NCI-H226 (cell line): ENCODE measurements at places on chromosomes 16 and 17.
A peak's percentile ranks its signal among the peaks of the same experiment; 100 is the strongest.

DNA sequence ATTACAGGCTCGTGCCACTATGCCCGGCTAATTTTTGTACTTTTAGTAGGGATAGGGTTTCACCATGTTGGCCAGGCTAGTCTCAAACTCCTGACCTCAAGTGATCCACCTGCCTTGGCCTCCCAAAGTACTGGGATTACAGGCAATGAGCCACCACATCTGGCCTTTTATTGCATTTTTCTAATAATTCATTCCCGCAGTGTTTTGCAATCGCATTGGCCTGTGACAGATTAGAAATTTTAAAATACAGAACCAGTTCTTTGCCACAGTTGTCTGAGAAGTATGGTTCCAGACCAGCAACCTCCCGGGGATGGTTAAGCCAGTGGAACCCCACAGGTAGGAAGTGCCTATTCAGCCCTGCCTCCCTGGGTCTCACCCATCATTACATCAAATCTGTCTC is 3.2 kb upstream of the CRHR1 start:
- no peak for DNase-seq

- no peak for DNase-seq
Measured at GRCh38 chr16:63283721-63284120, 1247.5 kb upstream of the CDH8 start.

GRCh38 chr16:89314357-89314756 is 96.9 kb downstream of the ZNF778 start:
- DNase-seq: no peak

DNA sequence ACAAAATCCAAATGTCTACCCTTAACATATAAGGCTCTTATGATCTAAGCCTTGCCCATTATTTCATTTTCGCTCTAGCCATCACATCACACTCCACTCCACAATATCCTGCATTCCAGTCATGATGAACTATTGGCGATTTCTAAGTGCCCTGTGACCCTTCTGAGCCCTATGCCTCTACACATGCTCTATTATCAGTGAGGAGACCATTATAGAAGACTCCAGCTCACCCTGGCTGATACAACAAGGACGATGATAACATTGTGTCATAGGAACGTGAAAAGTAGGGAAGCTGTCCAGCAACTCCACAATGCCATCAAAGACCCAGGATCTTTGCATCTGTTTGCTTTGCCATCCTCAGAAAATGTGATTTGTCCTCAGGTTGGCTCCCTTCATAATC is 29.6 kb upstream of the GNAO1 start:
- no peak for DNase-seq

- DNase-seq: no peak
Measured at GRCh38 chr17:58318627-58319172, 9.9 kb downstream of the TSPOAP1 start.

DNA sequence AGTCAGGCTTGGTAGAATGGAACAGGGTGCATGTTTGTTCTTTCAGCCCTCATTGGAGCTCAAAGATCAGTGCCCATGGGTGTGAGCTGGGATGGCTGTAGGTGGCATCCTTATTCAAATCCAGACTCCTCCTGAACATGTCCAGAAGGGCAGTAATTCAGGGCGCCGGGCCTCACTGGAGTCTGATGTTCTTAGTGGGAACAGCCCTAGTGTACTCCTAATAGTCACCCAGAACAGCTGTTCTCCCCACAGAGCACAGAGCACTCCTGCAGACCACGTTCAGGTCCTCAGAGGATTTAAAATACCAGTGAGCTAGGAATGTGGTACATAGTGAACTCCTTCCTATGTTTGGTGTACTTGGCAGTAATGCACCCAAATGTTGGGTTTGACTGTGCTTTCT is 96.2 kb downstream of the BANP start:
- no peak for DNase-seq

GRCh38 chr16:55832425-55832772 is 497 bp downstream of the CES1 start:
- DNase-seq: no peak

DNA sequence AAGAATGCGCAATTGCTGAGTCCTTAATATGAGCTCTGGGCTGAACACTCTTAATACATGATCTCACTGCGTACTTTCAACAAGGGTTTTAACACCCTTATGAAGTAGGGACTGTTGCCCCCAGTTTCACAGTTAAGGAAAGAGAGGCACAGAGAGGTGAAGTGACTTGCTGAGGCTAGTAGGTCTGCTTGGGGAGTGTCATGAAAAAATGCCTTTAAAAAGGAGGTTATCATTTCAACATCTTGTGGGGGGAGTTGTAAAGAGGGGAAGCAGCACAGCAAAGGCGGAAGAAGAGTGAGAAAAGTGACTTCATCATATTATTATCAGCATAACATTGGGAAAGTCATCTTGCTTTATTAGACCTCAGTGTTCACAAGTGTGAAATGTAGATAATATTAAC is 2.1 kb downstream of the CCL4L2 start:
- no peak for DNase-seq

DNA sequence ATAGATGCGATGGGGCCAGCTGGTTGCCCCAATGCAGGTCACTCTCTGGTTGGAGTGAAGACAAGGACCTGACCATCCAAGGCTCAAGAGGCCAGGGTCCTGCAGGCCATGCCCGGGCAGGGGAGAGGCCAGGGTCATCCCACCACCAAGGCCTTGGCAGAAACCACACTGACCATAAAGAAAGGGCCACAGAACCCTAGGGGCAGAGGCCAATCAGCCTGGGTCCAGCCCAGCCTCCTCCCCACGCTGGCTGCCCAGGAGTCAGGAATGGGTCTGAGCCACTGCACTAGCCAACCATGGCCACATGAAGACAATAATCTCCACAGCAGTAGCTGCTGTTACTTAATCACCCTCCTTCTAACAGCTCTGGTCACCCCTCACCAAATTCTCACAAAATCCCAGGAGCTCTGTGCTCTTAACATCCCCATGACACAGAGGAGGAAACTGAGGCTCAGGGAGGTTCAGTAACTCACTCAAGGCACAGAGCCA is 10.2 kb upstream of the BCAR1 start:
- no peak for DNase-seq

GRCh38 chr16:52650318-52650717 is 103.4 kb upstream of the TOX3 start:
- DNase-seq: no peak

GRCh38 chr16:11870399-11870798 is 19.1 kb upstream of the RSL1D1 start:
- DNase-seq: no peak

DNA sequence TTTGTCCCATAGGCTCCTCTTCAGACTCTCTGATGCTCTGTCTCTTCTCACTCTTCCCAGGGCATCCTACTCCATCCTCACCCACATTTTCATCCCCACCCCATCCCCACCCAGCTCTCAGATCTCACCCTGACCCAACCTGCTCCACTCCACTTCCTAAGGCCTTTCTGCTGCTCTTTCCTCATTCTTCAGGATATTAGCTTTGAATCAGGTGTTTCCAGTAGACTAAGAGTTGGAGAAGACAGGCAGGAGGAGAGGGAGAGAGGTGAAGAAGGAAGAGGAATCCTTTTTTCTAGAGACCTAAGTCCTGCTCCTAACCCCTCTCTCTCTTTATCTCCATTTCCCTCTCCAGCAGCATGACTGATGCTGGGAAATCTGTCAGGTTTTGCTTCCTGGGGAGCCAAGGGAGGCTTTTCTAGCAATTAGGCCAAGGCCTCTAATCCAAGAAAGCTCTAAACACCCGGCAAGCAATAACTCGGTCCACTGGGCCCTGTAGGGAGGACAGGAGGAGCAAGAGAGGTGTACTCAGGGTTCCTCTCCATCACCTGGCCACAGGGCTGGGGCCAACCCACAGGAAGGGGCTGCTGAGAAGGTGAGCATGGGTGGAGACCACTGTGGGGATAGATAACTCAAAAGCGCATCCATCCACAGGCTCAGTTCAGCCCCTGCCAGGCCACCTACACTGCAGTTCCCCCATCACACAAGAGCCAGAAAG is 133.3 kb downstream of the TMEM132E start:
- DNase-seq: no peak

- DNase-seq: no peak
Measured at GRCh38 chr16:55263271-55264250, 60.4 kb upstream of the IRX6 start.

- DNase-seq: no peak
Measured at GRCh38 chr16:60510941-60511340, 1525.3 kb downstream of the CDH8 start.

- no peak for DNase-seq
Measured at GRCh38 chr17:75371339-75371738, 34.1 kb downstream of the GRB2 start.

GRCh38 chr17:77499699-77500435 is 359.1 kb downstream of the SEC14L1 start:
- DNase-seq: no peak

DNA sequence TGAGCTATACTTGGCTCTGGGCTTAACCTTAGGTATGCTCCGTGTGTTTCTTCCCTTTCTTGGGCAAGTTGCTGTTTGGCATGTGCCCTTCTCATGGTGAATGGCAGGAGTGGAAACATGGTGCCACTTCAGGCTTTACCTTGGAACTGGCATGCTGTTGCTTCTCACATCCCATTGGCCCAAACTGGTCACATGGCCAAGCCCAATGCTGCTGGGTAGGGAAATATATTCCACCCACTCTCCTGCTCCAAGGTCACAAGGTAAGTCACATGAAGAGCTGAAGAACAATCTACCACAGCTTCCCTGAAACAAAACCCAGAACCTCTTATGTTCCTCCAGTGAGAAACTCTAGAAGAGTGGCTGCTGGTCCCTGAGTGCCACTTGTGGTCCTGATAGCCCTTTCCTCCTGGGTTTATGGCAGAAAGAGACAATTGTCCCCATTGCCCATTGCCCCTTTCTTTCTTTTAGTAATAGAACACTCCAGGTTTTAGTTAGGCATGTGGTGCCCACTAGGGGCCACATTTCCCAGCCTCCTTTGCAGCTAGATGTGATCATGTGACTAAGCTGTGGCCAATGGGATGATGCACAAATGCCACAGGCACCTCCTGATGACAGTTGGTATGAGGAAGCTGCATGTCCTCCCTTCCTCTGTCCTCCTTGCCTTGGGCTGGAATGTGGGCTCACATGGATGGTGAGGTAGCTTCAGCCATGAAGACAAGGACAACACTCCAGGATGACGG is 50.3 kb downstream of the MEOX1 start:
- DNase-seq: no peak

DNA sequence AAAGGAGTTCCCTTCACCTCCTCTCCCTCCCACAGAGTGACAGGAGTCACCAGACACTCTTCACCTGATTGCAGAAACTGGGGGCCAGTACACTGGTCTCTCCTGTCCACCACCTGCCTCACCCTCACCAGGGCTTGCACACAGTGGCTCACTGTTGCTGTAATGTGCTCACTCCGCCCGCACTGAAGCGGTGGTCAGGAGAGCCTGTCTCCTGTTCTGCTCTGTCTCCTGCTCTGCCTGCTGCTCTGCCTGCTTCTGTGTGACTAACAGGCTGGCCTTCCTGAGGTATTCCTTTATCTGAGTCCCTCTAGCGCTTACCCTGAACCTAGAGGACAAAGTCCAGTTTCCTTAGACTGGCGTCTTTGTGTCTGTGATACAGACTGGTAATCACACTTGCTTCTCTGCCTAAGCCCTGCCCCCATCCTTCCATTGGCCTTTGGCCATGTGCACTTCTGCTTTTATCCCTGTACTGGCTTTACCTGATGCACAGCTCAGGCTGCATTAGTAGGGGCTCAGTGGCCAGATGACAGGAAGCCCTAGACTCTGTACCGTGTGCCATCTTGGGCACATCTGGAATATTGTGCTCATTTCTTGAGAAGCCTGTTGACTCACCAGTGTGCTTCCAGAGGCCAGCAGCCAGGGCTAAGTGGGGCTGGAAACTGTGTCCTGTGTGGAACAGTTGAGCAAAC is 13.3 kb downstream of the PROCA1 start:
- DNase-seq: no peak

DNA sequence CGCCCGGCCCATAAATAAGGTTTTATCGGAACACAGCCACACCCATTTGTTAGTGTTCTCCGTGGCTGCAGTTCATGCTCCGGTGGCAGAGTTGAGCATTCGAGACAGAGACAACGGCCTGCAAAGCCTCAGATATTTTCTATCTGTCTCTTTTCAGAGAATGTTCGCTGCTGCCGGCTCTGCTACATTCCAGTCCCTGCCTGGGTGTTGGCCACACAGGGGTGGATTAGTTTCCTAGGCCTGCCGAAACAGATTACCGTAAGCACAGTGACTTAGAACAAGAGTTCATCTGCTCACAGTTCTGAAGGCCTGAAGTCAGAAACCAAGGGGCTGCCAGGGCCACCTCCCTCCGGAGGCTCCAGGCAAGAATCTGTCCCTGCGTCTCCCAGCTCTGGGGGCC is 19.1 kb upstream of the GSG1L start:
- DNase-seq: no peak

- DNase-seq: no peak
Measured at GRCh38 chr17:76530095-76530723, 7.3 kb downstream of the CYGB start.

GRCh38 chr17:41496803-41497484 is 7.2 kb upstream of the KRT36 start:
- peak; percentile 86 for DNase-seq

DNA sequence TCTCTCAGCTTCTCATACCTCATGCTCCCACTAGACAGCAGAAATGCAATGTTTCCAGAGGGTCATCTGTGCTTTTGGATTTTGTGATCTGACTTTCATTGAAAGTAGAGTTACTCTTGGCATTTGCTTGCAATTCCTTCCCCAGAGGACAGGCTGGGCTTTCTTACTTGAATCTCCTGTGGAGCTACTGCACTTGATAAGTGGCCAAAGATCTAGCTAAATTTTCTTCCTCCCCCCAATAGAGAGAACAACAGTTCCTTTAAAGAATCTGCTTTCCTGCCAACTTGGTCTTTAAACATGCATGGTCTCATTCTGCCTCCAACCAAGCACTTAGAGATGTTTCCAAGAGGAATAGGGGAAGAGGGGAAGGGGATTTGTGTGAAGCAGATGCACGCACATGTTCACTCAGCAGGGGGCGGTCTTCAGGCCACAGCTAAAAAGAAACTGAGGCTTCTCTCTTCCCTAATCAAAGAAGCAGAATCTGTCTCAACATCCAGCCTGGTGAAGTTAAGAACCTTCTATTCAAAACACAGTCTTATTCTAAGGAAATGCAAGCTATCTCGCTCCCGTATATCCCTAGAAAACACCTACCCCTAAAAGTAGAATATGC is 229.6 kb downstream of the ZFHX3 start:
- no peak for DNase-seq

GRCh38 chr17:38575781-38576180 is 30.0 kb downstream of the SRCIN1 start:
- no peak for DNase-seq

DNA sequence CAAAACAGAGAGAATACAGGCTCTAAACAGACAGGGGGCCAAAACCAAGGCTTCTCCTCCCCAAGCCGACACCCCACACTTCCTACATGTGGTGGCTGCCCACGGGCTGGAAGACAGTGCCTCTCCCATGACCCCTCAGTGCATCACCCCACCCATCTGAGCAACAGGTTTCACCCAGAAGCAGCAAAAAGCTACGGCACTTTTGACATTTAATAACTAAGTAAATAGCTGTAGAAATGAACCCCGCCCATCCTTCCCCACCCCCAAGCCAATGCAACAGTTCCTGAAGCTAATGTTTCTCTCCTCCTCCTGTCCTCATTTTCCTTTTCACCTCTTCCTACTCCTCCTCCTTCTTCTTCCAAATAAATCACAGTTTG is 9.9 kb upstream of the SOX9 start:
- no peak for DNase-seq
